ENCODE measurements at places on chromosomes 1 and 21.

DNA sequence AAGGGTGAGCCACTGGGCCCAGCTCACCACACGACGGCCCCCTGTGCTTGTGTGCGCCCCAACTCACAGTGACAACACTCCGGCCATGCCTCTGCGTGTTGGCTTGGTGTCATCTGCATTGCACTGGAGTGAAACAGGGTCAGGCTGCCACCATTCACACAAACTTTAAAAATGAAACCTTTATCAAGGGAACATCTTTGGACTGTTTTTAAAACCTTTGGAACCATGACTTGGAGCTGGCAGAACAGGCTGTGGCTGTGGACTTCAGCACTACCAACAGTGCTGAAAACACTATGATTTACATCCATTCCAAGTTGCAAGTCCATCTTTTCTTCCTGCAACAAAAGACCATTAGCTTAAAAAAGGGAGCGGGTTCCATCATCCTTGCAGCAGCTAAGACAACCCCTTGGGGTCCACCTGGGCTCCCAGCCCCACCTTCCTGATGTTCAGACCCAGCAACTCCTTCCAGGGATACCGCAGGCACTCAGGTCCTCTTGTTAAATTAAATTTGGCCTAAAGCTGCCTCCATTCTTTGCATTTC lies 25.6 kb downstream of the POFUT2 start:
- DNase-seq, result no peak

GRCh38 chr21:18155508-18156193 lies 89.0 kb upstream of the CHODL start:
- no peak for DNase-seq

DNA sequence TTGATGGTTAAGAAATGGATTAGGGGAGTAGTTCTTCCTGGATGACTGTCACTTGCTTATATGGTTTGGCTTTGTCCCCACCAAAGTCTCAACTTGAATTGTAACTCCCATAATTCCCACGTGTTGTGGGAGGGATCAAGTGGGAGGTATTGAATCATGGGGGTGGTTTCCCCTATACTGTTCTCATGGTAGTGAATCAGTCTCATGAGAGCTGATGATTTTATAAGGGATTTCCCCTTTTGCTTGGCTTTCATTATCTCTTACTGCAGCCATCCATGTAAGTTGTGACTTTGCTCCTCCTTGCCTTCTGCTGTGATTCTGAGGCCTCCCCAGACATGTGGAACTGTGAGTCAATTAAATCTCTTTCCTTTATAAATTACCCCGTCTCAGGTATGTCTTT lies 1621.1 kb downstream of the MRPL39 start:
- no peak for DNase-seq

- no peak for DNase-seq
Observed at GRCh38 chr1:17318262-17318661, 10.3 kb downstream of the PADI4 start.

DNA sequence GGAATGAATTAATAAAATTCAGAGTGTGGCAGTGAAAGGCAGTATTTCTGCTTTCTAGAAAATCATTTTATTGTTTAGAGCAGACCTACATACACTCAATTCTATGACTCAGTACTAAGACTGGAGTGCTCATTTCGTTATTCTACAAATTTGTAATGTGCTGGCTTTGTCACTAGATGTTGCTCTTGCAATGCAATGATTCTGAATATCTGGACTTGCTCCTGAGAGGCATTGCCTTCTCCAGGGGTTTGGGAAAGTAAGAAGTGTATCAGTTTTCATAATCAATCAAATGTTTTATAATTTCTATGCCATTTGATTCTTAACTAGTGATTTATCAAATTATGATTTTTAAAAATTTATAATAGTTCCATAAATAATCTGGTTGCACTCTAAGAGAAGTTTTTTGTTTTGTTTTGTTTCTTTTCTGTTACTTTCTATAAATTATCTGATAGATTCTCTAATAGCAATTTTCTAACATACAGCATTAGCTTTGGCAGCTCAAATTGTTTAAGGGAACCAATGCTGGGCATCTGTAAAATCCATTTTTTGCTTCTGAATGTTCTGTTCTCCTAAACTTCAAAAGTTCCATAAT lies 280.5 kb upstream of the SGIP1 start:
- DNase-seq, result no peak

DNA sequence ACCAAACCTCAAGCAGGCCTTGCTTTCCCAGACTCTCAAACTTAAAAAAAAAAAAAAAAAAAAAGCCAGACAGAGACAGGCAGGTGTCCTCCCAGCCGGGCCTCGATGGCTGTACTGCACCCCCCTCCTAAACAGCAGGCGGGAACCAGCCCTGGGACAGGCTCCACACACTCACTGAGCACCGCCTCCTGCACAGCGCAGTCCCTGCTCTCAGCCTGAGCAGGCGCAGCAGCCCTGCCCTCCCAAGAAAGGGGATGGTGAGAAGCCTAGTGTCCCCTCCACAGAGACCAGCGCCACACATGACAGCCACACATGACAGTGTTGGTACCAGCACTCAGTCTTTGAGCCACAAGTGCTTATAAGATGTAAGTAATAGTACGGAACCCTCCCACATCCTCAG lies 11.9 kb downstream of the MX2 start:
- DNase-seq, result no peak

GRCh38 chr21:44581158-44581557 lies 754 bp upstream of the KRTAP10-5 start:
- DNase-seq, result no peak

- no peak for DNase-seq
Observed at GRCh38 chr21:37827913-37828312, 88.3 kb downstream of the KCNJ6 start.

- no peak for DNase-seq
Observed at GRCh38 chr1:227125929-227126545, 185.9 kb downstream of the COQ8A start.

DNA sequence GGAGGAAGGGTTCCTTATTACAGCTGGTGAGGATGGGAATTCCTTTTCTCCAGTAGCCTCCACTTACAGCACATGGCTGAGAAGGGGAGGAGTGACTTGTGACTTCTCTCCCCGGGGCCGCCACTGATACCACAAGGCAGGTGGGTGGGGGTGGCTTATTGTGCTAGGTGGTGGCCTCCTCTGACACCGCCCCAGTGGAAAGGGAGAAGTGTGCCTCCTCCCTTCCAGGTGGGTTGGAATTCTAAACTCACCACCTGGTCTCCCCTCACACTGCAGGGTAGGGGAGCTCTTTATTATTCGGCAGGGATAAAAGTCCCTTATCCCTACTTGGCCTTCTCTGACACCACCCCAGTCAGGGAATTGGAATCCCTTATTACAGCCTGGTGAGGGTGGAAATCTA lies 89.5 kb downstream of the CCDC30 start:
- DNase-seq, result no peak

- DNase-seq, result no peak
Observed at GRCh38 chr1:101781201-101781831, 215.4 kb downstream of the OLFM3 start.

DNA sequence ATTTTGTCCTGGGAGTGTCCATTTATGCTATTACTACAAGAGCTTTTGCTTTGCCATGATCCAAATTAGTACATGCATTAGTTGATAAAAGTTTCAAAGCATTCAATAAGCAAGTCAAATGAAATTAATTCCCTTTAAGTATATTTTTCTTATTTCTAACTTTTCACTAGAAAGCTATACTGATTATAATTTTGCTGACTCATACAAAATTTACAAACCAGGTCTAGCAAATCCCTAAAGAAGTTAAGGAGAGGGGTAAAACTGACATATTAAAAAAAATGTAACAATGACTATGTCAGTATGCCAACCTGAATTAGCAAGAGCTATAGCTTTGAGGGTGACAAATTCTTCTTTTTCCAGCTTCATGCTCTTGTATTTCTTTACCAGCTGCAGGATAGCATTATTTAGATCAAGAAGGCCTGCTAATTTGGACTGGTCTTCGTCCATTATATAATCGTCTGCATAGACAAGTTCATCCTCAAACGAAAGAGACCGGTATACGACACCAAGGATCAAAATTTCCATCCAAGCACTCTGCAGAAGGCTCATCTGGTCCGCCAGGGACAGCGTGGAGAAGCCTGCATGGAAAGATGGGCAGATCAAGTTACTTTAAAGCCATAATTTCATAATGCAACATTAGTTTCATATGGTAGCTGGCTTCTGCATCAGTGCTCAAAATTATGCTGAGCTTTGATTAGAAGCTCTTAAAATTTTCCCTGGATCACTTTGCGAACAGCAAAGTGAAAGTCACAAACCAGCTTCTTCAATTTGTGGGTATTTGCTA lies 95.8 kb upstream of the USH2A start:
- DNase-seq, result no peak

GRCh38 chr1:38481871-38482826 lies 377.4 kb downstream of the RRAGC start:
- no peak for DNase-seq

DNA sequence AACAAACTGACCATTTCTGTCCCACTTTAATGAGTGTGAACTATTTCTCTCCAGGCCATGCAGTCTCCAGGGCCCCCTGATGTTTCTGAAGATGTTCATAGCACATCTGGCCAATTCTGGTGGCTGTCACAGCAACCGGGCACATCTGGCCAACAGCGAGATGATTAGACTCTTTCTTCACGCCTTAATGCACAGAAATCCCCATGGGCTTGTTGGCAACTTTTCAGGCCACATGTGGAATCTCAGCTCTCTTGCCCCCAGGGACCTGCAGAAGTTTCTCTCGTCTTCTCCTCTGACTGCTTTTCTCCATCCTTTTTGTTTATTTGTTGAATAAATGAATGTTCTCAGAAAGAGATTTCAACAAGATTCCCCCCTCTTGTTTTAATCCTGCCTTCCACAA lies 71.2 kb upstream of the HMGB4 start:
- DNase-seq, result no peak

DNA sequence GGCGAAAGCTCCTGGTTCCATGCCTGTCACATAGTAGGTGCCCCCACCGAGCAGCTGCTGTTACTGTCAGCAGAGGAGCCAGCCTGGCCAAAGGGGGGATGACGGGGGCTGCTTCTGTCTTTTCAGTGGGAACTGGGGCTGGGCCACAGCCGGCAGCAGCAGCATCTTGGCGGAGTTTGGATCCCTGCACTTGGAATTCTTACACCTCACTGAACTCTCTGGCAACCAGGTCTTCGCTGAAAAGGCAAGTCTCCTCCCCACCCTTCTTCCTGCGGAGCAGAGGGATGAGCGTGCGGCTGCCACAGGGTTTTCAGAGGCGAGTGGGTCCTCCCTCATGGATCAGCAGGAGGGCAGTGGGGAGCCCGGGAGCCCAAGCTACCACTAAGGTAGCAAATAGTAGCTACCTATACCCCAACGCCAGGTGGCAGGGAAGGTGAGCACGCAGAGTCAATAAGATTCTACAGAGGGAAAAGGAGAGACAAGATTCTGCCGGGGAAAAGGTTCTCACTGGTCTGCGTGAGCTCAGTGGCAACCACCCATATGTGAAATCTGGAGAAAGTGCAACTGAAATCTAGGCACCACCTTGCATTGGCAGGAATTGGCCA lies 41.4 kb upstream of the SELENON start:
- no peak for DNase-seq

DNA sequence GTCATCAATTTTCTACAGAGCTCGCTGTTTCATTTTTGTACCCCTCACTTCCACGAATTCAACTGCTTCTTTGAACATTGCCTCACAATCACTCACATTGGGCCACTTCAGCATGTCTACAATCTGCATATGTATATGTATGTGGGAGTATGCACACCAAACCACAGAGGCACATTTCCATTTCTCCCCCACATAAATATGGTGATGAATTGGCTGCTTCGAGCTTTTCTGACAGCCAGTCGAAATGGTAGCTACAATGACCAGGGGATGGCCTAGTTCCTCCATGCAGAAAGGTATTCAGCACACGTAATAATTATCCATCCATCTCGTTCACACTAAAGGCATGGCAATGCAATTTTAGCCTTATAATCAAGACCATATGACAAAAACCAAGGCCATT lies 229.6 kb upstream of the ESRRG start:
- DNase-seq, result no peak

- no peak for DNase-seq
Observed at GRCh38 chr1:116289193-116289592, 83.9 kb upstream of the ATP1A1 start.

DNA sequence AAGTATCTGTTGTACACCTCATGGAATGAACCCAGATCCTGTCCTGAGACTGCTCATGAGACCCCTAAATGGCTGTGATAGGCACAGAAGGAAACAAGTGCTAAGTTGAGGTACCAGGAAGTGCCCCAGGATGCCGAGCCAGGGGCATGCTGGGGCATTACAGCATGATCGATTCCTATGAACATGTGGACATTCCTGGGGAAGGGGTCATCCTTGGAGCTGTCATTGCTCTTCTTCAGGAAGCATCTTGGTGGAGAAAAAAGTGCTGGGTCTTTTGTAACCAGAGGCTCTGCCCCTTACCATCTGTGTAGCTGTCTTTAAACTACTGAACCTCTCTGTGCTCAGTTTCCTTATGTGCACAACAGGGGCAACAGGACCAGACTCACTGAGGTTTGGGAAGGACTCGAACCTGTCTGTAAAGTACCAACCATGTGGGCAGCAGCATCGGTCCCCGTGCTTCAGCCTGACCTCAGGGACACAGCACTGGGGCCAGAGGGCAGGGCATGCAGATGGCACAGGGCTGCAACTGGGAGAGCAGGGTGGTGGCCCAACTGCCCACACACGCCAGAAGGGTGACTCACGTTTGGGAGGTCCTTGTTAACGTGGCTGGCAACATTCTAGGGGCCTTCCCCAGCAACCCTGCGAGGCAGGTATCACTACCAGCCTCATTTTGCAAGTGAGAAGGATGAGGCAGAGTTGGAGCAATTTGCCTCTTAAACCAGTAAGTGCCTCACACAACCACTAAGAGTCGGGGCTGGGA lies 142.3 kb upstream of the EDN2 start:
- DNase-seq, result no peak

DNA sequence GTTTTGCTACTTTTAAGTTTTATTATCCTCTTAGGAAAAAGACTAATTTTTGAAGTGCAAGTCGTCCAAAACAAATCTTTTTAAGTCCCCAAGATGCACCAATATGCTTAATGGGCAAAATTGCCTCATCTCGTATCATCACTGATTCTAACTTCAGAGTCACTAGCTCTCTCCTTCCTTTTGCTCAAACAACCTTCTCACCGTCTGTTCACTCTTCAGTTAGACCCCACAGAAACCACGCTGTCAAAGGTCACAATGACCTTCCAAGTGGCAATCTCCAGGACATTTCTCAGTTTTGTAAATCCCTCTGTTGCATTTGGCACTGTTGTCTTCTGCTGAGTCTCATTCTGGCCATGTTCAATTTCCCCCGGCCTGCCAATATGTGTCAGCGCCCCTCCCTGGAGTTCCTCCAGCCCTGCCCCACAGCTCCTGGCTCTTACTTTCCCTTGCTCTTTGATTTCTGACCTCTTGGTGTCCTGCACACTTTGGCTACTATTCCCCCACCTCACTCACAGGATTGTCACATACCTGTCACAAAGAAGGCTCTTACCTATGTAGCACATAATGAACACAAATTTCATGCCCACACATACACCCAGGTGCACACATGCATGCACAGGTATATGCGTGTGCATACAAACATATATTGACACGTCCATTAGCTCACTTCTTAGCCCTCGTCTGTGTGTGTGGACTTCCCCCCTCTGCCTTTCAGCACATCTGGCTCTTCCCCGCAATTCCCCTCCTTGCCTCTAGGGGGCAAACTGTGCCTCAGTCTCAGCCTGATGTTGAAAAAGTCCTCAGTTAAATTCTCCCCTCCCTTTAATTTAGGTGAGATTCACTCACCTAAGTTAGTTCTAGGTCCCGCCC lies 354.0 kb upstream of the DUSP10 start:
- peak; percentile 22 for DNase-seq

GRCh38 chr1:184299406-184299790 lies 87.4 kb upstream of the C1orf21 start:
- no peak for DNase-seq

Data from activated CD4-positive, CD25-positive, alpha-beta regulatory T cell (primary cell).